Endothelial cell (in vitro differentiated cells): ENCODE measurements at places on chromosomes 11 and 22. TPM values are rescaled to one million over a fixed set of nuclear protein-coding genes. Genes with fewer than 3 reads are reported as not detected.

Gene CD6
- 0.33 TPM for total RNA-seq

DNA sequence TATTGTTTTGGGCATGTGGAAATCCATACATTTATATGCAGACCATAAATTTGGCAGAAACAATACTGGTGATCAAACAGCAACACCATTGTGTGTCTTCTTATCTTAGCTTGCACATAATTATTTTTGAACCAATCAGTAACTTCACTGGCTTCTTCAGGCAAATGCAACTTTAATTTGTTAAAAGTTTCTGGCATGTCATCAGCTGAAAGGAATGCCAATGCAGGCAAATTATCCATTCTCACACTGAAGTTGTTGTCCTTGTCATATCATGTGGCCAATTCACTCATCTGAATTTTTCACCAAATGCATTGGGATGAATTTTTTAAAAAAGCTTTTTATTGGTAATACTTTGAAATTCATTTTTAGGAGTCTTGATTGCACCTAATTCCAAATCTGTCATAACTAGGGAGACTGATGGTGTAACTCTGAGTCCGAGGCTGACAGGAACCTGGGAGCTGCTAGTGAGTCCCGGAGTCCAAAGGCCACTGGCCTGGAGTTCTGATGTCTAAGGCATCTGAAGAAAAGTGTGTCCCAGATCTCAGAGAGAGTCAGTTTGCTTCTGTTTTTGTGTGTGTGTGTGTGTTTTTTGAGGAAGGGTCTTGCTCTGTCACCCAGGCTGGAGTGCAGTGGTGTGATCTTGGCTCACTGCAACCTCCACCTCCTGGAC, 17.4 kb upstream of the OR10V1 start:
- no peak for DNase-seq

- DNase-seq: no peak
Measured at GRCh38 chr11:5368502-5369043, 15.0 kb upstream of the OR51M1 start.

GRCh38 chr11:120579611-120580031, 68.1 kb downstream of the GRIK4 start:
- no peak for DNase-seq

Gene OR52E8
- total RNA-seq: not detected

Gene SEPTIN3
- 0.36 TPM for total RNA-seq

GRCh38 chr11:107653076-107653475, 58.8 kb downstream of the SLN start:
- DNase-seq: no peak

DNA sequence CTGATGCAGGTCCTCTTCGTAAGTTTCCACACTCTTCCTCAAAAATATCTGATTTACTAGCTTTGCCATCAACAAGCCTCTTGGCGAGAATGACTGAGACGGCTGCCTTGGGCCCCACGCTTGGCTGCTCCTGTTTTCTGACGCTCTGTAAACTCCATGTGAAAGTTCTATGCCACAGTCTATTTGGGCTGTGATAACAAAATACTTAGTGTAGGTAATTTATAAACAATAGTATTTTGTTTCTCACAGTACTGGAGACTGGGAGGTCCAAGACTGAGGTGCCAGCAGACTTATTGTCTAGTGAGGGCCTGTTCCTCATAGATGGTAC, 123.2 kb upstream of the SORL1-AS1 start:
- DNase-seq: no peak

DNA sequence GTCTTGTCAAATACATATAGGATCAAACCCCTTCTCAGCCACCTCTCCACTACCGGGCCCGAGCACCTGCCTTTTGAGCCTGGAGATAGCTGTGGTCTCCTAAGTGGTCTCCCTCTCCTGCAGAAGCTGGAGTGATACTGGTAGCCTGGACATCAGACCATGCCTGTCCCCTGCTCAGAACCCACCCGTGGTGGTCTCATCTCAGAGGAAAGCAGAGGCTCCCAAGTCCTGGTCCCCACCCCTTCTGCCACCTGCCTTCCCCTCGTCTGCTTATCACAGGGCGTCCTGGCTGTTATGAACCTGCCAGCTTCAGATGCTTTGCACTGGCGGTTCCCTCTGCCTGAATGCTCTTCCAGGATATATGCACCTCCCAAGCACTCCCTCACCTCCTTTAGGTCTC, 50.5 kb upstream of the EIF3D start:
- DNase-seq: no peak

DNA sequence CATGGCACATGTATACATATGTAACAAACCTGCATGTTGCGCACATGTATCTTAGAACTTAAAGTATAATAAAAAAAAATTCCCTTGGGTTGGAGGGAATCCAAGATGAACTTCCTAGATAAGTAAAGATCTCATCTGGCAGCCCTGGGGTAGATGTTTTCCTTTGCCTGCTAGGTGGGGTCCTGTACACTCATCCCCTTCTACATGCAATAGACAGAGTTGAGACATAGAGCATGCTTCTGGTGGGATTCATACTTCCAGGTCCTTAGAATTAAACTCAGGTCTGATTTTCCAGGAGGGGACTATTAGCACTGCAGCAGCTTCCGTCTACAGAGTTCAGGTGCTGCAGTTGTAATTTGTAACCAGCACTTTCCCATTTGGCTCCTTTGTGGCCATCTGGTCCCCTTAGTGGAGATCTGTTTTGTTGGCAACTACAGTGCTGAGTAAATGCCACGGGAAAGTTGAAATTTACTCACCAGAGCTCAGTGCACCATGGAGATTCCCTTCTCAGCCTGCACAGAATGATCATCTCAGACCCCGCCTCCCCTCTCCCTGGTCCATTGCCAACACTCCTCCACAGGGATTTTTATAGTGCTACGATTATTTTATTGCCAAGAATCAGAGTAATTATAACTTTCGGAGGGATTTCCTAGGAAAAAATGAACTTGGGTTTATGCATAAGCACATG, 220.1 kb upstream of the E2F8 start:
- no peak for DNase-seq

Gene ROM1
- 2.1 TPM for total RNA-seq

Gene GPR83
- 0.31 TPM for total RNA-seq

DNA sequence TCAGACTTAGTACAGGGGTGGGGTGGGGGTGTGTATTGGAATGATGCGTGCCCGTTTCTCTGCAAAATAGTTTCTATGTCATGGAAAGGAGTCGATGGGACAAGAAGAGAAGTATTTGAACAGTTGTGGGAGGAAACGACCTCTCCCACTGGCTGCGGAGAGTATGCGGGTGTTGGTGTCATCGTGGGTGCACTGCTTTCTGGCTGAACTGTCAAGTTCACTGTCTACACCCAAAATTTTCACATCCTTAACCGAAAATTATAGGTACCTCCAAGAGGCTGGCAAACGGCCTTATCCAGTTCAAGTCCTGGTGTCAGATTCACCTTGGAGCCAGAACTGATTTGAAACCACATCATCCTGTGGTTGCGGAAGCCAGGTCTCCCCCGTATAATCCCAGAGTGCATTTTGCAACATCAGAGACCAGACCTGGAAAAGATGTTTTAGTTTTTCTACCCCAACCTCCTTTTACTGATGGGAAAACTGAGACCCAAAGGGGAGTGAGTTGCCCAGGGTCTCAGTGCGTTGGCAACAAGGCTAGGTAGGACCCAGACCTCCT, 497 bp upstream of the SSRP1 start:
- no peak for DNase-seq

Gene PATZ1
- total RNA-seq: 54.0 TPM

Gene CALCA
- total RNA-seq: not detected

GRCh38 chr11:125512106-125512505, 16.0 kb upstream of the FEZ1 start:
- no peak for DNase-seq

GRCh38 chr11:123587559-123587958, 66.9 kb downstream of the SCN3B start:
- no peak for DNase-seq

- peak; percentile 84 for DNase-seq
Measured at GRCh38 chr22:50250555-50251476, at the start of gene HDAC10. TSS of gene HDAC10 (minus strand) at chr22:50251265. CDS start at chr22:50251032, 233 bp downstream.

DNA sequence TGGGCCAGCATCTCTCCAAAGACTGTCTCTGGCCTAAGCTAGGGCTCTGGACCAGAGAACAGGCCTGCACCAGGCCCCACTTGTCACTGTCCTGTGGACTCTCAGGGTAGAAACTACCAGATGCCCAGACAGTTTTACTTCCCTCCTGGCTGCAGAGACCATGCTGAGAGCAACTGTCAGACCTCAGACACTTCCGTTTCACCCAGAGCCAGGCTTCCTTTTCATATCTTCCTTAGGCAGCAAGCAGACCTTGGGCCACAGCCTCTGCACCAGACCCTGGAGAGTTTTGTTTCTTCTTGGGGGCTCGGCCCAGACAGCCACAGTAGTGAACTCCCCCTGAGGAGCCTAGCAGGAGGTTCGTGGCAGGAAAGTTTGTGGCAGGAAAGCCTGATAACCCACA, 12.1 kb upstream of the FCHSD2 start:
- no peak for DNase-seq

GRCh38 chr22:28952857-28953256, 69.5 kb downstream of the ZNRF3 start:
- no peak for DNase-seq

DNA sequence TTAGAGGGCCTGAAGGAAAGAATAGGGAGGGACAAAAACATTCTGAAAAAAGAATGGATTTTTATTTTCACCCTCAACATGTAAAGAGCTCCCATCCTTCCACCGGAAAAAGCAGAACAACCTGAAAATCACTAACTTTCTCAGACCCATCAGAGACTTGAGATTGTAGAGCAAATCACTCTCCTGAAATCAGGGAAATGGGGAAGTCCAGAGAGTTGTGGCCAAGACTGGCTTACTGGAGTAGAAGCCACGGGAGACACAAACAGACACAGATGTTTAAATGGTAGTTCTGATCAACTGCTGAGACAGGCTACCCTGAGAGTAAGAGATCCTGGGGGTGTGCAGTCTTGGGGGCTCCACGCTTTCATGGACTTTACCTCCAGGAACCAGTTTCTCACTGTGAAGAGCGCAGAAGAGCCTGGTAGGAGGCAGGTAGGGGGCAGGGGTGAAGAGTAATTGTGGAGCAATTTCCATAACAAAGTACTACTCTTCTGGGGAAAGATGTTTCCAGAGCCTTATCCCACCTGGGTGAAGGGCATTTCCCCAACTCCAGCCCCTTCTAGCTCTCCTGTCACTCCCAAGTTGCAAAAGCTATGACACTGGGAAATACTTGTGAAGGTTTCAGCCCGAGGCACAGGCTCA, 47.1 kb downstream of the ASCL2 start:
- no peak for DNase-seq

Gene DGKZ
- 127 TPM for total RNA-seq

GRCh38 chr11:68503792-68504191, 43.2 kb downstream of the PPP6R3 start:
- DNase-seq: no peak

Gene GAB4
- 0.36 TPM for total RNA-seq

- DNase-seq: no peak
Measured at GRCh38 chr11:20056109-20056949, 103.9 kb downstream of the DBX1 start.

- DNase-seq: no peak
Measured at GRCh38 chr11:75263944-75264349, 23.4 kb downstream of the TPBGL start.

Gene ADAMTS15
- 4.9 TPM for total RNA-seq

Gene AASDHPPT
- 26.7 TPM for total RNA-seq

DNA sequence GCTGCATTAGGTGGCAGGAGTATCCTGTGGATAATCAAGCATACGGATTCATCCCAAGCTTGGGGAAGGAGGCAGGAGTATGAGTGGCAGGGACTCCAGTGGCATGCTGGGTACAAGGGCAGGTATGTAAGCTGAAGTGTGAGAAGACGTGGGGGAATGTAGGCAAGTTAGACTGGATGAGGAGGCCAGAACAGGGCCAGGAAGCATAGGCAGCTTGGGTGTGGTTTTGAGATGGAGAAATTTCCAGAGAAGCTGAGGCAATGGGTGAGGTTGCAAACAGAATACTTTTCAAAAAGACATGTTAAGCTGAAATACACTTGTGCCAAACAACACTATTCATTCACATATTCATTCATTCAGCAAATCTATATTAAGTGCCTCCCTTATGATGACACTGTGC, 43.1 kb upstream of the AMOTL1 start:
- DNase-seq: no peak

GRCh38 chr11:10348650-10349280, 43.9 kb downstream of the ADM start:
- DNase-seq: no peak

Gene STARD10
- total RNA-seq: 13.4 TPM

GRCh38 chr11:72541257-72541974, 107.1 kb upstream of the CLPB start:
- DNase-seq: no peak

- peak; percentile 82 for DNase-seq
Measured at GRCh38 chr11:118171269-118172062, 5.0 kb downstream of the SCN2B start.

Gene OR8D4
- not detected for total RNA-seq

DNA sequence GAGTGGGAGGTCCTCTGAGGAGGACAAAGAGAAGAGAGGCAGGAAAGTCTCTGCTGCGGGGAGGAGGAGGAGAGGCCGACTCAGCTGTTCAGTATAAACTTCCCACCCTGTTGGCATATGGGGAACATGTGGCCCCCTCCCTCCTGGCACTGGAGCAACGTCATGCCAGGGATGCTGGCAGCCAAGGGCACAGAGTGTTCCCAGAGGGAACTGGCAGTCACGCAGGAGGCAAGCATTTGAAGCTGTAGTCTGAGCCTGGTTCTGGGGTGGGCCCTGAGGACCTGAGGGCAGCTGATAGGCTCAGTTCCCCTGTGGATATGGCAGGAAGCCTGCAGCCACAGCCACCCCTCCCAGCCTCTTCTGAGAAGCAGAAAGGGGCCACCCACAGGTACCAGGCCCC, 67.1 kb upstream of the TSPAN18 start:
- no peak for DNase-seq

DNA sequence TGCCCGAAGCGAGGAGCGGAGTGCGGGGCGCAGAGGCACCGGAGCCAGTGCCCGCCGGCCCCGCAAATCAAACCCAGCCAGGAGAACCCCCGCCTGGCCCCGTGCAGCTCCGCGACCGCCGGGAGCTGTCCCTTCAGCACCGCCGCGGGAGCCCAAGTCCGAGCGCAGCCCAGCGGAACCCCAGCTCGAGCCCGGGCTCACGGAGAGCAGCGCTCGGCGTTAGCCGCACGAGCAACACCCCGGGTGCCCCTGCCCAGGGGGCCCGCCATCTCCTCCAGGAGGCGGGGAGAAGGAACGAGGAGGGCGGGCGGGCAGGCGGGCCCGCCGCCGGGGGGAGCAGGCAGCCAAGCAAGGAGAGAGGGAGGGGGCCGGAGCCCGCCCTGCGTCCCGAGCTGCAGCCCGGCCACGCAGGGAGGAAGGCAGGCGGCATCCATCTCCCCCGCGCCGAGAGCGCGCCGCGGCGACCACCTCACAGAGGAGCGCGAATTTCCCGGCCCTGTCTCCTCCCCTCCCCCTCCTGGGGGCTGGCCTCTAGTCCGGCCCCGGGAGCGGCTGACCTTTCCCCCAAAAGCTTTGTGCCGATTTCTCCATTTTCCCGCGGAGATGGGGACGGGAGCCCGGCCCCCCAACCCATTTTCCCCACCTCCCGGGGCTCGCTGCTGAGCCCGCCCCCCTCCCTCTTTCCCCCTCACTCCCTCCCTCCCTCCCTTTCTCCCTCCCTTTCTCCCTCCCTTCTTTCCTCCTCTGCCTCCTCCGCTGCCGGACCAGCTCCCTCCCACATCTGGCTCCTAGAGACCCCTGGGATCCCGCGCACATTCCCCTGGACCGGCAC, 621 bp downstream of the KCNC1 start:
- peak; percentile 83 for DNase-seq

Gene TTC28
- 70.8 TPM for total RNA-seq

GRCh38 chr11:11016943-11017342, 159.1 kb upstream of the ZBED5 start:
- DNase-seq: no peak
